ENCODE measurements at places on chromosomes 16 and 17. TPM values are rescaled to one million over a fixed set of nuclear protein-coding genes. Genes with fewer than 3 reads are reported as not detected.

DNA sequence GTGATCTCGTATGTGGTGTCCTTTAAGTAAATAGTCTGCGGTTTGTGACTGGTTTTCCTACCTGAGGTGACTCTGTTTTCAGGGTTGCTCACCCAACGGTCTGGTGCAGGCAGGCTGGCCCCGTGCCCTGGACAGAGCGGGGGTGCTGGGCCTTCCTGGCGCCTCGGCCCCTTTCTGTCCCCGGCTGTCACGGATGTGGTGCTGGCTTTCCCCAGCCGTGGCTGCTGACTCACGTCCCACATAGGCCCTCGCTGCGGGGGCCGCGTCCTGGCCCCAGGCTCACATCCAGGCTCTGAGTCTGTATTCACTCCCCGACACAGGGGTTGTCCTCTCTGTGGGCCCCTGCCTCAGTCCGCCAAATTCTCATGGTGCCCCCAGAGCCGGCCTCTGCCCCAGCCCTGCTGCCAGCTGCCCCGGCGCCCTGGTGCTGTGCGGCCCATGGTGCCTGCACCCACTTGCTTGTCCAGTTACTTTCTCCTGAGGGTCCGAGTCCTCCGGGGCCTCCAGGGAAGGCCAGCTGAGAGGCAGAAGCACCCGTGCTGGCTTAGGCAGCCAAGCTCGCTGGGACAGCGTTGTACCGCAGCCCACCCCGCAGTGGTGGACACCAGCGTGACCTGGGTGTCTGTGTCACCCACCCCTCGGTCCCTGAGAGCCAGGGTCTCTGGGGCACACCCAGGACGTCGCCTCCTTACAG, 5.9 kb downstream of the CHMP6 start:
- no peak overlapping the region for H3K27ac ChIP-seq
- no peaks in the 10 kb centered on the region for H3K36me3 ChIP-seq
- H3K4me1 ChIP-seq: peaks cover 28% of the 10 kb centered on the region
- no peak for DNase-seq
- H3K27me3 ChIP-seq: no peaks in the 10 kb centered on the region
- no peak overlapping the region for H3K4me3 ChIP-seq

DNA sequence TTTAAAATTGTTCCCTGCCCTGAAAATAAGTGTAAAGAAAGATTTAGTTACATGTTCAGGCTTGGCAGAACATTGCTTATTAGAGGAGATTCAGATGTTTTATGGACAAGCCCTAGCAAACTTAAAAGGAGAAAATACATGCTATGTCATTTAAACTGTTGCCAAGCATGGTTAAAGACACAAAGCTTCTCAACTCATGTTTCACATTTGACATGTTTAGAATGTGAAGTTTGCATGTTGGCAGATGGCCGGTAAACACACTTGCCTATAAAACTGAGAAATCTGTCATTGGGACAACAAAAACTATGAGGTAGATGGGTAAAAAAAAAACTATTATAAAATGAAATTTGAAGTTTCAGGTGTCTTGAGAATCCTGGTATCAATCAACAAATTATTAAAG, 5.8 kb downstream of the KRTAP29-1 start:
- H3K4me1 ChIP-seq: peaks cover 6% of the 10 kb centered on the region
- H3K27ac ChIP-seq: no peak overlapping the region
- H3K36me3 ChIP-seq: no peaks in the 10 kb centered on the region
- DNase-seq: no peak

DNA sequence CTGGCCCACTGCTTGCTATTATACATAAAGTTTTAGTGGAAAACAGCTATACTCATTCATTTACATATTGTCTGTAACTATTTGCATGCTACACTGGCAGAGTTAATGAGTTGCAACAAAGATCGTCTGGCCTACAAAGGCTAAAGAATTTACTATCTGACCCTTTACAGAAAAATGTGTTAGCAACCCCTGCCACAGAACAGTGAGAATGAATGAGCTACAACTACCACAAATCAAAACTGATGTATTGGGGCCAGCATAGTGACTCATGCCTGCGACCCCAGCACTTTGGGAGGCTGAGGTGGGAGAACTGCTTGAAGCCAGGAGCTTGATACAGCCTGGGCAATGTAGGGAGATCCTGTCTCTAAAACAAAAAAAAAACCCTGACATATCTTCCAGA, 92.7 kb downstream of the MYH11 start:
- H3K27ac ChIP-seq: no peak overlapping the region
- no peaks in the 10 kb centered on the region for H3K27me3 ChIP-seq
- no peaks in the 10 kb centered on the region for H3K36me3 ChIP-seq
- no peak overlapping the region for H3K4me3 ChIP-seq

Gene TNFSF12
- 60.6 TPM for total RNA-seq

Gene FN3K
- 5.9 TPM for total RNA-seq

Gene CDH11
- total RNA-seq: 45.2 TPM
